GM23248 (cell line): ENCODE measurements at places on chromosomes 12 and 14.
A peak's percentile ranks its signal among the peaks of the same experiment; 100 is the strongest.

DNA sequence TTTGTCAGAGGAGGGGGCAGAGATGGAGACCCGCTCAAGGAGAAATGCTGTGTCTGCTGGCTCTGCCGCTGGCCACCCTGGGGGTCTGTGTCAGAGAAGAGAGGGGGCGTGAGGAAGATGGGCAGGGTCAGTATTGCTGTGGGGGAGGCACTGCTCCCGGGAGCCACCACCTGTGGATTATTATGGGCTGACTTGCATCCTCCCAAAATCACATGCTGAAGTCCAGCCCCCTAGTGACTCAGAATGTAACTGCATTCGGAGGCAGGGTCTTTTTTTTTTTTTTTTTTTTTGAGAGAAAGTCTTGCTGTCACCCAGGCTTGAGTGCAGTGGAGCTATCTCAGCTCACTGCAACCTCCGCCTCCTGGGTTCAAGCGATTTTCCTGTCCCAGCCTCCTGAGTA is 12.3 kb downstream of the ABCD4 start:
- no peak overlapping the region for H3K27ac ChIP-seq
- H3K4me3 ChIP-seq, result no peak overlapping the region
- peak; percentile 34 for DNase-seq

- no peak overlapping the region for H3K4me3 ChIP-seq
- H3K27ac ChIP-seq, result no peak overlapping the region
- no peaks in the 10 kb centered on the region for H3K4me1 ChIP-seq
- no peaks in the 10 kb centered on the region for H3K27me3 ChIP-seq
- H3K36me3 ChIP-seq, result no peaks in the 10 kb centered on the region
These were observed 58.7 kb downstream of the FUT8 start for GRCh38 chr14:65471038-65471878.

DNA sequence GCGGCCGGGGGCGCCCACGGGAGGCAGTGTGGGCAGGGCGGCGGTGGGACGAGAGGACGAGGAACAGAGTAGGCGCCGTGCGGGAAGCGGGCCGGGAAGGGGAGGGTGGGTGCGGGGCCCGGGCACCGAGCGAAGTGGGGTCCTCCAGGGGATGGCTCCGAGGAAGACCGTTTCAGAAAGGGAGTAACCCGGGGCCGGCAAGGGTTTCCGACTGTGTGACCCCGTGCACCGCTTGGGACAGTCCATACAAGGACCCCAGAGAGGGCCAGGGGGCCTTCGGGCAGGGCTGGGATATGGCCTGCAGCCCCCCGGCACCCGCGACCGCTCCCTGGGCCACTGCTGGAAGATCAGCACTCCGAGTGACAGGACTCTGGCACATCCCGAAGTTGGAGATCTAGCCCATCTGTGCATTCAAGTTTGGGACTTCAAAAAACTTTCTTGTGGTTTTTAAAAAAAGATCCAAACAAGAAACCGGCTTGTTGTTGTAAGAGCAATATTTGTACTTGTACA is 448 bp downstream of the TSPAN9 start:
- peak overlapping the region; percentile 80 for H3K4me3 ChIP-seq
- H3K27ac ChIP-seq, result no peak overlapping the region
- H3K4me1 ChIP-seq, result peaks cover 4% of the 10 kb centered on the region; the same call in 1 of the 2 replicates

DNA sequence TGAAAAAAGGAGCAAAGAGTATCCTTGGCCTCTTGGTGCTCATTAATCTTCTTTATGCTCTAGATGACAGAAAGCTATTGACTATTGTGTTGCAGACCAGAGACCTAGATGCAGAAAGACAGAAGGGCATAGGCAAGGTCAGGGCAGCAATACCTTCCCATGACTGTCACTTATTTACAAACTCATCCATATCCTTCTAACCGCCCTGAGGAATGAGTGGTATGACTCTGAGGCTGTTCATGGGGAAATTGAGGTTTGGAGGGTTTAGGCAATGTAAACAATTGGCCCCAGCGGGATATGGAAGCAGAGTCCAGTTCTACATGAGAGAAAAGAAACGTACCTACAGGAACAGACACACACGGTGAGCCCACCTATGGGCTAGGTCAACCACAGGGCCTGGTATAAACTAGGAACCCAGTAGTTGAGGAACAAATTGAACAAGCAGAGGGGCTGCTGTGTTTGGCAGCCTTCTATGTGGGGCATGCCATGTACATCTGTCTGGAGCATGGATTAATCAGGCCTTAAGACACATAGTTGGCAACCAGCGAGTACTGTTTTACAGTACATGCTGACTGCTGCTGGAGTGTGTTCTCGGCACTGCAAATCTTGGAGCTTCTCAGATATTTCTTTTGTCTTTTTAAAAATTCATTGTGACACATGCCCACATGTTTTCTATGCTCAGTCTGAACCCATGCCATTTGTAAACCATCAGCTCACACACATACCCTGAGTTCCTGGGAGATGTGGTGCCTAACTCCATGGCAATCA is 159.7 kb upstream of the NTF3 start:
- no peak overlapping the region for H3K27ac ChIP-seq
- H3K4me3 ChIP-seq, result no peak overlapping the region
- H3K4me1 ChIP-seq, result 0 out of 2 replicates have a peak, but pooled peaks cover 4% of the 10 kb centered on the region
- H3K27me3 ChIP-seq, result no peaks in the 10 kb centered on the region

DNA sequence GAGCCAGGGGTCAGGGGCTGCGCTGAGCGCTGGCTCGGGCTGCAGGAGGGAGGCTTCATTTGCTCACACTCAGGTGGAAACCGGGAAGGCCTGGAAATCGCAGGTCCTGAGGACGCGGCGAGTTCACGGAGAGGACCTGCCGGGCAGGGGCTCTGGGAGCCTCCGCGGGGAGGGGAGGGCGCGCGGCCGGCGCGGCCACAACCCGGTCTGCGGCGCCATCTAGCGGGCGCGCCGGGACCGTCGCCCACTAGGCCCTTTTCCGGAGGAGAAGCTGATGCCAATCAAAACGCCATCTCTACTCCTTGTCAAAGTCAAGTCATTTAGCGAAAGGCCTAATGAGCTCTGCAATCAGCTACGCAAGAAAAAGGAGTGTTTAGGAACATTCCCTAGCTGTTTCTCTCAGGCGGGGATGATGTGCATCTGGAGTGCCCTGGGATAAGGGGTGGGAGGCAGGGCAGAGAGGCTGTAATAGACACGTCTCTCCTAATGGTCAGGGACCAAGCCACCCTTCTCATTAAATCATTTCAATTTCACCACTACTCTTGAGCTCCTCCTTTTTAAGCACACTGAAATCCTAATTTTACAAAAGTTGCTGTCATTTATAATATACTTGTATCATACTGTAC is 885.8 kb upstream of the TMEM132C start:
- DNase-seq, result peak; percentile 57
- no peaks in the 10 kb centered on the region for H3K36me3 ChIP-seq
- no peaks in the 10 kb centered on the region for H3K27me3 ChIP-seq
- H3K27ac ChIP-seq, result no peak overlapping the region

DNA sequence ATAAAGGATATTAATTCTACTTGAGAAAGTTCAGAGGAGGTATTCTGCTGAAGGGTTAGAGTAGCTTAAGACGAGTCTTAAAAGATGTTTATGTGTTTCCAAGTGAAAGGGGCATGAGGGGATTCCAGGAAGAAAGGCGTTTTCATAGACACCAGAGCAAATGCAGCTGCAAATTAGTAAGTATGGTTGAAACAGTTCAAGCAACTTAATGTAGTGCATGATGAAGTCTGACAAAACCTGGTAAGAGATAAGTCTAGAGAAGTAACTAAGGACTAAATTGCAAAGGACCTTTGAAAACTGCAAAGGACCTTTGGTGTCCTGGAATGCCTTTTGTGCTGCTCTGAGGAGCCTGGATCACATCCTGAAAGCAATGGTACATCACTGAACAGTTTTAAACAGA is 11.5 kb downstream of the LUM start:
- peak overlapping the region; percentile 72; the same call in 1 of the 2 replicates for H3K27ac ChIP-seq
- H3K4me3 ChIP-seq, result no peak overlapping the region
- H3K4me1 ChIP-seq, result peaks cover 41% of the 10 kb centered on the region
- peaks cover 27% of the 10 kb centered on the region for H3K36me3 ChIP-seq
- DNase-seq, result peak; percentile 3

DNA sequence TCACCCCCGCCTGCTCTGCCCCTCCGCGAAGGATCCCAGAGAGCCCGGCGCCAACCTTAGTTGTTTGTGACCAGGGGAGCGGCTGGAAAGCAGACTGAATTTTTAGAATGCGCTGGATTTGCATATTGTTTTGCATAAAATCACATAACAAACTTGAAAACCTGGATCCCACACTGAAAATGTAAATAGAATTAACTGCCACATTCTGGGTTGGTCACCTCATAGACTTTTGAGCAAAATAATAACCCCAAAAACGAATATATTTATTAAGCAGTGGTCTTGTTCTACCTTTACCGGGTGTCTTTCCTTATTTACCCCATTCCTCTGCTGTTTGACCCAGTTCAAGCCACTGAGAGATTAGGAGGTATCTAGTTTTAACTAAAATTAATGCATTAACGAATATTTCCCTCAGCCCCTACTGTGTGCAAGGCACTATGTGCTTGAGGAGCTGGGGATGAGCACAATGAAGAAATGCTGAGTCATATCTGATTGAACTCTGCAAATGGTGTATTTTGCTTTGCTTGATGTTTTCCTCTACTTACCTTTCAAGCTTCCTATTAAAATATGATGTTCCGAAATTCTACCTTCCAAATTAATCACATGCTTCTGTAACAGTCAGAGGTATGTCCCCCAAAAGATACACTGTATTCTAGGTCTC is 438 bp upstream of the EGLN3 start:
- peak overlapping the region; percentile 67 for H3K4me3 ChIP-seq
- H3K27me3 ChIP-seq, result peaks cover 68% of the 10 kb centered on the region
- no peaks in the 10 kb centered on the region for H3K36me3 ChIP-seq
- no peak for DNase-seq

DNA sequence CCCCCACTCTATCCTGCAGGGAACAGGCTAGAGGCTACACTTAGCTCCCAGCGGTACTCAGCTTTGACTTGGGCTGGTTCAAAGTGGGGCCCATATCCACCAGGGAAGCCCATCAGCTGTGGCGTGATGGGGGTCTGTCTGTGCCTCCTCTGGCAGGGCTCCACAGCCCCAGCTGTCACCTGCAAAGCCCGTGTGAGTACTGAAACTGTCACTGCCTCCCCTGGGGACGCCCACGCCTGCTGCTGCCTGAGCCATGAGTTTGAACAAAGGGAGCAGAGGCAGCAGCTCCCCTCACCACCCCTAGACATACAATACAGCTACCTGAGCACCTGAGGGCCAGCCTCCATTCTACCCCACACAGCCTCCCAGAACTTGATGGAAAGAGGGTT is 5.0 kb downstream of the REM2 start:
- no peaks in the 10 kb centered on the region for H3K27me3 ChIP-seq
- no peaks in the 10 kb centered on the region for H3K4me1 ChIP-seq
- H3K27ac ChIP-seq, result no peak overlapping the region
- H3K4me3 ChIP-seq, result peak overlapping the region; percentile 76; the same call in 1 of the 2 replicates
- no peaks in the 10 kb centered on the region for H3K36me3 ChIP-seq

DNA sequence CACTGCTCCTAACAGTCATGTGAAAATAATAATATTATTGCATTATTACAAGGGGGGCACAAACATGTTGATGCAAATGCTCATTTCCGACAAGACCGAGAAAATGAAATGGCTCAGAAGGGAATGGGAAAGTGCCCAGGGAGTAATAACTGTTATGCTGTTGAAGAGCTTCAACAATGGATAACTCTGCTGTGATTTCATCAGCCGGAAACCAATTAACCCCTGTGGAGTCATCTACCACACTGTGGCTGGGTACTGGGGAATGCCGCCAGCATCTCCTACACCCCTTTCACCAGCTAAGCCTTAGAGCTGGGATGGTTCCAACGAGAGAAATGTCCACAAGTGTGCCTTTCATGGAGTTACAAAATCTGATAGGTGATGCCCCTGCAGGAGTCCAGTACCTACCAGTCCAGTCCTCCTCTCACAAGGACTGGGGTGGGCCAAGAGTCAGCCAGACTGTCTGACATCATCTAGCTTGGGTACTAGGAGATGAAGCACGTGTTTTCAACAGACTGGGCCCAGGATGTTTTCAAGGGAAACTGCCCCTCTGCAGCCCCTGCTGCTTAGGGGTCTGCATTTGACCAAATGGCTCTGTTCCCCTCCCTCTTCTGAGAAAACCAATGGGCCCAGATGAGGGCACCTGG is 509.3 kb upstream of the CCDC196 start:
- no peak overlapping the region for H3K27ac ChIP-seq
- peaks cover 17% of the 10 kb centered on the region for H3K4me1 ChIP-seq
- no peaks in the 10 kb centered on the region for H3K27me3 ChIP-seq
- no peaks in the 10 kb centered on the region for H3K36me3 ChIP-seq

DNA sequence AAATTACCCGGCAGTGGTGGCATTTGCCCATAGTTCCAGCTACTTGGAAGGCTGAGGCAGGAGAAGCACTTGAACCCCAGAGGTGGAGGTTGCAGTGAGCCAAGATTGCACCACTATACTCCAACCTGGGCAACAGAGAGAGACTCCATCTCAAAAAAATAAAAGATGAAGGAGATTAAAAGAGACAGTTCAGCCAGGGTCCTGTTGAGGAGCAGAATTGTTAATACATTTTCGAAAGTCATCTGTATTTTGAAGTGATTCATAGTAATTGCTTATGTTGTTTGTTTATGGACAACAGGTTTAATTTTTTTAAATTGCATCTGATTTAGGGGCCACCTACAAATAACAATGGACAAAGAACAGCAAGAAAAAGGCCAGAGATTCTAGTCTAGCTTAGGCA is 112.9 kb downstream of the DIP2B start:
- H3K27ac ChIP-seq, result no peak overlapping the region
- DNase-seq, result no peak
- no peak overlapping the region for H3K4me3 ChIP-seq
- H3K4me1 ChIP-seq, result peaks cover 75% of the 10 kb centered on the region

DNA sequence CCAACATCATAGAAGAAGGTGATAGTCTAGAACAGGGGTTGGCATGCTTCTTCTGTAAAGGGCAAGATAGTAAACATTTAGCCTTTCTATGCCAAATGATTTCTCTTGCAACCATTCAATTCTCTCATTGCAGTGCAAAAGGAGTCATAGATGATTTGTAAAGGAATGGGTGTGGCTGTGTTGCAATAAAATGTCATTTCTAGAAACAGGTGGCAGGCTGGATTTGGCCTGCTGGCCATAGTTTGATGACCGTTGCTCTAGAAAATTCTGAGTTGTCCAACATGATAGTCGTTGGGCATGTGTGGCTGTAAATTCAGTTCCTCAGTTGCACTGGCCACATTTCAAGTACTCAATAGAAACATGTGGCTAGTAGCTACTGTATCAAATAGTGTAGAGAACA is 21.7 kb downstream of the SMCO2 start:
- H3K27ac ChIP-seq, result no peak overlapping the region
- DNase-seq, result peak; percentile 6
- peaks cover 6% of the 10 kb centered on the region for H3K4me1 ChIP-seq
- H3K4me3 ChIP-seq, result no peak overlapping the region
- H3K27me3 ChIP-seq, result no peaks in the 10 kb centered on the region

DNA sequence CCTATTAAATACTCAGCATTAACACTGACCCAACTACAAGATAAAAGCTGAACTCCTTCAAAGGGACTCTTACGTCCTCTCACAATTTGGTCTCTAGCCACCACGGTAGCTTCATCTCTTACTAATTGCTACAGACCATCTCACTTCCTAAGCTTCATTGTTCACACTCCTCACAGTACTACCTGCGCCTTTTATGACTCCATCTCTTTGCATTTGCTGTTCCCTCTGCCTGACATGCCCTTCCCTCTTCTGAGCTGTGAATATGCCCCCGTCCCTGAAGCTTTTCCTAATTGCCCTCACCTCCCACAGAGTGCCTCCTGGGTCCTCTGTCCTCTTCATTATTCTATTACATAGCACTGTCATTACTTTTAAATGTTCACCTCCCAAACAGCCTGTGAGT is 2.5 kb downstream of the EEA1 start:
- H3K27me3 ChIP-seq, result no peaks in the 10 kb centered on the region
- no peak for DNase-seq
- H3K4me1 ChIP-seq, result peaks cover 42% of the 10 kb centered on the region
